D341Med (cell line): ENCODE measurements at places on chromosomes 1 and 21.

DNA sequence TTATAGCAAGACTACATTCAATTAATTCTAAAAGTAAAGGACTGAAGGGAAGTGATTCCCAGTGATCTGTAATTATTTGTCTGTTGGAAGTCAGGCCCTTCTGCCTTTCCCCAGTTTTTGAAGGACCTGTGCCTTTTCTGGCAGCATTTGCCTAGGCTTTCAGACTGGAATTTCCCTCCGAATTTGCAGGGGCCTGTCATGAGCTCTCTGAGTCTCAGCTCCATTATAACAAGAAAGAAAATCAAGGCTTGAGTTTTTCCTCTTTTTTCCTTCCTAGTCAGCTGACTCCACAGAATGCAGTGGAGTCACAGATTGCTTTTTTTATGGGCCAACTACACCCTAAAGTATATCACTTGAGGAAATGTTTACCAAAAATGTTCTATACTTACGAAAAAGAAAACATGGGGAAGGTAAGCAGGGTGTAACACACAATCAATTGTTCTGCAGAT lies 1.1 kb downstream of the NR5A2 start:
- DNase-seq: no peak

DNA sequence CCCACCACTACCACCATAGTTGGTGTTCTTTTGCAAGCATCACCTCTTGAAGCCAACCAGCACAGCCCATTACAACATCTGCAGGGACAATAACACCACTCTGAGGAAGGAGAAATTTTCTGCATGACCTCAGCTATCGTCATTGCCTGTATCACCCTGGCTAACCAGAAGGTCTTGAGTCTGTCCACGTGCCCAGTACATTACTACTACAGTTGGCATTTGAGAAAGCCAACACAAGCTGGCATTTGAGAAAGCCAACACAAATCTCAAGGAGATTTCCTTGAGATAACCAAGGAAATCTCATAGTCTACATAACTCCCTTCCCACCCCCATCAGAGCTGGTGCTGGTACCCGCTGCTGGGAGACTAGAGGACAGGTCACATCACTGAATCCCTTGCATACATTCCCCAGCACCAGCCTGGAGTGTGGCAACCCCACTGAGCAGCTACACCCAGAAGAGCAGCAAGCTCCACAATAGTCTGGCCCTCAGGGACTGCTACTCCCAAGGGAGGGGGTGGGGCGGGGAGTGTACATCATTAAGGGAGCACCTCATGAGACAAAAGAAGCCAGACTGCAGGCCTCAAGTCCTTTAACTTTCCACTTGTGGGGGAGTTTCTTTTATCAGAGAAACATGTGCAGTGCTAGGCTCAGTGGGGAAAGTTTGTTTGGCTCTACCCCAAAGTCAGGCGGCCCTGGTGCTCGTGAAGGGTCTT lies 46.0 kb upstream of the GUCA2A start:
- DNase-seq: no peak

- DNase-seq: no peak
These were observed 4.6 kb upstream of the CDCP2 start for GRCh38 chr1:54157401-54157800.

DNA sequence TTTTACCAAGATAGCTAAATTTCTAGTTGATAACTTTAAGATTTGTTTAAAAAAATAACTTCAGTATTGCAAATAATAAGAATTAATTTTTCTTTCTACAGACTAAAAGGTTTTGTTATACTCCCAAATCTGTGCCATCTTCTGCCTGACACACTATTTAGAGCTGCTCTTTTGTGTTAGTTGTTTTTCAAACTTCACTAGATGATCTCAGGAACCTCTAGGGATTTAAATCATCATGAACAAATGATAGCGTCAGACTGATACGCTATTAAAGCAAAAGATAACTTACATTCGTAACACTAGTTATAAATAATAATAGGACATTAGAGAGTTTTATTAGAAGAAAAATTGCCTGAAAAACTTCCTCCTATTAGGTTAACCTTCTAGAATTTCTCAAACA lies 243.1 kb upstream of the CXADR start:
- no peak for DNase-seq

GRCh38 chr21:45992301-45993209 lies 11.0 kb downstream of the COL6A1 start:
- peak; percentile 25 for DNase-seq

DNA sequence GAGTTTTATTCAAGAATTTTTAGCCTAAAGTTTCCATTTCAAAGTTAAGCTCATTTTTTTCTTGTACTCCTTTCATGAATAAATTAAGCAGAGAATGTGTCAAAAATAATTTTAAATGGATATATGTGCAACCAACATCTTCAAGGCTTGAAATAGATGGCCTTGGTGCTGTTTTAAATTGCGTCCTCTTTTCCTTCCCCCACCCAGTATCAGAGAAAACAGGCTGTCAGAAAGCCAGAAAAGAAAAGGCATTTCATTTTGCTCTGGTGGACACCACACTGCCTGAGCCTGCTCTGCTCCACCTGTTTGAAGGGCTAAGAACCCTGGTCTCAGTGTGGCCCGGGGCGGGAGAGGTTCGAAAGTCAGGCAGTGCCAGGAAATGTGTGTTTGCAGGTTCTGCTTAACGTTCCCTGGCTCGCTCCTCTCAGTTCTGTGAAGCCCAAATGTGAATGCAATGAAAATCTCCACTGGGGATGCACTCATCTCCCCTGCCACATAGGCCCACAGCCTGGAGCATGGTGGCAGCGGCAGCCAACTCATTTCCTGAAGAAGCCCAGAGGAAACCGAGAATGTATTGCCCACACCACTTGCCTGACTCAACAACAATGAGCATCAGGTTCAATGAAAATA lies 134.4 kb downstream of the SDCCAG8 start:
- DNase-seq: peak; percentile 29

GRCh38 chr21:21332492-21332891 lies 334.3 kb downstream of the NCAM2 start:
- DNase-seq: no peak

GRCh38 chr1:198030682-198031081 lies 113.5 kb downstream of the LHX9 start:
- DNase-seq: no peak

GRCh38 chr21:36788120-36788638 lies 89.3 kb downstream of the SIM2 start:
- no peak for DNase-seq

DNA sequence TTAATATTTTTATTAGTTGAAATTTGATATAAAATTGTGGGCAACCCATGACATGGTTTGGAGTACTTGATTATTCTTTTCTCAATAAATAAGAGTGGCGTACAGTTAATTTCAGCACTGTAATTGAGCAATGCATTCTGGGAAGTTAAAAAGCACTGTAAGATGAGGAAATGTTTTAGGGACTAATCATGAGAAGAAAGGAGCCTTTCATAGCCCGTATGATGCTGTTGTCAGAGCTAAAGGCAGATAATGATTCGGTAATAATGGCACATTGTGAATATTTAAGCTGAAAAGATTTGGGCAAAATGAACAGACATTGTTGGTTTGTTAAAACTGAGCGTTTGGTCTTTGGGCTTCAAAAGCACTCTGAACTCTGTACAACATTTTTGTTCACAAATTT lies 139.3 kb downstream of the NFIA start:
- DNase-seq: no peak

- DNase-seq: no peak
These were observed 347.6 kb downstream of the PTPRC start for GRCh38 chr1:198986442-198986841.

DNA sequence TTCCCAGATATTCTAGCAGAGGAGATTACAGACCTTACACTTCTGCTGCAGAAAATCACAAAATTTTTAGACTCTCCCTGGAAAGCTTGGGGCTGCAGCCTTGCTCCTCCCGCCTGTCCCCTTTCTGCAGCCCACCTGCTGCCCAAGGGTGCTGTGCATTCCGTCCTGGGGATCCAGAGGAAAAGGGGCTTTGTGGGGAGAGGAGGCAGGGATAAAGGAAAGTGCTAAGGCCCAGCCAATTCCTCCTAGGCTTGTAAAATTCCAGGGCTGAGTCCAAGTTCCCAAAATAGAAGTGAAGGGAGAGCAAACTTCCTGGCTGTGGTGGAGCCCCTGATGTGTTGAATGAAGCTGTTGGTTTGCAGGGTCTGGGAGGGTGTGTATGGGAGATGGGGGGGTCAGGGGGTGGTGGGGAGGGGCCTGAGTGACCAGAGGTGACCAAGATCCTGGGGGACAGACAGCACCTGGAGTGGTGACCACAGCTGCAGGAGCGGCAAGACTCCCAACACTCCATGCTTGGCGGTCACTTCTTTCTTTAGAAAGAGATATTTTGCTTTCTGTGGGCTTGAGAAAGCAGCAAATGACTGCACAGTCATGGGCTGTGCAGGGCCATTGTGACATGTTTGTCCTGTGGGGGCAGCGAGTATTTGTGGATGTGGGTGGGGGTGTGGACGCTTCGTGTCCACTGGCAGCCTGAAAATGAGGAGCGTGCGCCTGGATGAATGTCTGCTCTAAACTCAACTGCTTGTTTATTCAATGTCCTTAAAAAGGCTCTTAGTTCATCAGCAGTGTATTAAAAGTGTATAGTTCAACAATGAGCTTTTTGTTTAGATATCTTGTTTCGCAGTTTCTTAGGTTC lies 68.4 kb downstream of the TLR5 start:
- no peak for DNase-seq

DNA sequence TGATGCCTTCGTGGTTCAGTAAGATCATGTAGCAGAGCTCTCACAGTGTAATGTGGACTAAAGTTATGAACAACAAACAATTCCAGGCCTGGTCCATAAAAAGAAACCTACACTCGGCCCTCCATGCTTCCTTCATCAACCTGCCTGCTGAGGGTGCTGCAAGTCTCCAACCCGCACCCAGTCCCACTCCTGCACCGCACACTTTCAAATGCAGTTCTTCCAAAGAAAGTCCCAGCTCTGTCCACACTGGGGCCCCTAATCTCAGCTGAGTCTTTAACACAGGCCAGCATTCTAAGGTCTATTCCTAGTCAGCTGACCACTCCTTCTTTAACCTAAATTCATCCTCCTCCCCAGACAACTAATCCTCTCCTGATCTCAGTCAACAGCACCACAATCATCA lies 71.5 kb upstream of the NR5A2 start:
- DNase-seq: no peak

GRCh38 chr21:43932005-43932404 lies 67.0 kb downstream of the AGPAT3 start:
- DNase-seq: no peak

DNA sequence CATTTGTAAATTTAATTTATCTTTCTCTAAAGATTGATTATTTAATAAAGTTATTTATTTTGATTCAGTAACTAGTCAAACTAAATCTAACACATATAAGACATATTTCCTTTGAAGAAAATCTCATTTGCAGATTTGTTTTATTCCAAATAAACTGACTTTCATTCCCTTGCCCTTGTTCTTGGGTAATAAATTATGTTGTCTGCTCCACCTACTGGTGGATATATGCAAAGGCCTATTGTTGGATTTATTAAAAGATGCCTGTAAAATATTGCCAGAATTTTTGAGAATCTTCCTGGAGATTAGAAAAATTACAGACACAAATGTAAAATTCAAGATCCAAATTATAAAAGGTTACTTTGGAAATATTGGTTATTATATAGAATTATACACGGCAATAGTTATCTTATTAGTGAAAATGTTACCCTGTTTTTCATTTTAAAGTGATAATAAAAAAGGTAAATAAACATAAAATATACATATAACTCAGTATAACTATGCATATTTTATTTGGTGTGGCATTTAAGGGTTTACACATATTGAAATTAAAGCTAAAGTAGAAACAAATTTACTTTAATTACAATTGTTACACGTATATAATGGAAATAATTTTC lies 116.1 kb downstream of the SPATA17 start:
- DNase-seq: peak; percentile 36

DNA sequence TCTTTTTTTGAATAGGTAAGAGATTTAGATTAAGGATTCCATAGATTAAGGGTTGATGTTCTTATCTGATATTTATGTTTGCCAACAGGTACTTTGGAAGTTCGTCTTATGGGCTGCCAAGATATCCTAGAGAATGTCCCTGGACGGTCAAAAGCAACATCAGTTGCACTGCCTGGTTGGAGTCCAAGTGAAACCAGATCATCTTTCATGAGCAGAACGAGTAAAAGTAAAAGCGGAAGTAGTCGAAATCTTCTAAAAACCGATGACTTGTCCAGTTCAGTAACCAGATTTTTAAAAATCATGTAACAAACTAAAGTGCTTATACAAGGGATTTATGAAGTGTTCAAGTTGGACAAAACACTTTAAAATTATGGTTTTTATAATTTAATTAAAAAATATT lies 100.5 kb downstream of the PKN2 start:
- no peak for DNase-seq

- no peak for DNase-seq
These were observed 25.1 kb downstream of the KRTAP10-1 start for GRCh38 chr21:44514746-44515358.

DNA sequence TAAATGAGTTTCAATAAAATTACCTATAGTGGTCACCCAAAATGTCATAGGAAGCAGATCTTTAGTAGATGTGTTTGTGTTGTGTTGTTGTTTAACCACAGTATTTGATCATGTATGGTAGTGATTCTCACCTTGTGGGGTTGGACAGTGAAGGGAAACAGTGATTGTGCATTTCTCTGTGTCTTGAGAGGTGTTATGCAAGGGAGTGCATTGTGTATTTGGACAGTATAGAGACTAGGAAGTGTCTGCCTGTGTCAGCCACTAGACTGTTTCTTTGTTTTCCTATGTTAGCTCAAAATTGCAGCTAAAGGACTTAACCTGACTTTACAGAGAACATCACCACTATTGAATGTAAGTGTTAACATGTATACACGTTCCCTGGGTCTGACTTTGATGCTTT lies 6.0 kb downstream of the RGS2 start:
- DNase-seq: no peak

DNA sequence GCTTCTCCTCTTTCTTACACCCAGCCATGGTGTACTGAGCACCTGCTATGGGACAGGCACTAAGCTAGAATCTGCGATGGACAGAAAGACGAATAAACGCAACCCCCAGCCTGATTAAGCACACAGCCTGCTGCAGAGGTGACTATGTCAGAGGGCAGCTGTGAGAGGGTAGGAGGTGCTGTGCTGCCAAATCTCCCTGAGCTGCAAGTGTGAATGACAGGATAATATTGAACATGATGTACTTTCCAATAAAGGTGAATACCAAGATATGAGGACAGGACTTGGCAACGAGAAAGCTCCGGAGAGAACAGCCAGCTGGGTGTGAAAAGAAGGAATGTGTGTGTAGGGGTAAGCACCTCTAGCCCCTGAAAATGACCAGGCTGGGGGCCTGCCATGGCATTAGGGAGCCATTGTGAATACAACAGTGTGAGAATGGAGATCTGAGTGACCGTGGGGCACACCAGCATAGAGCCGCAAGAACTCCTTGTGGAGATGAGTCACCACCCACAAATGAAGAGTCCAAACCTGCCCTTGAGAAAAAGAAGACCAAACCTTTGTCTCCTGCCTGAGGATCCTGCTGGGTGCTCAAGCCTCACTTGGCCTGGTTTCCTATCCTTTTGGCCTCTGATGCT lies 83.0 kb upstream of the ATF3 start:
- DNase-seq: no peak

DNA sequence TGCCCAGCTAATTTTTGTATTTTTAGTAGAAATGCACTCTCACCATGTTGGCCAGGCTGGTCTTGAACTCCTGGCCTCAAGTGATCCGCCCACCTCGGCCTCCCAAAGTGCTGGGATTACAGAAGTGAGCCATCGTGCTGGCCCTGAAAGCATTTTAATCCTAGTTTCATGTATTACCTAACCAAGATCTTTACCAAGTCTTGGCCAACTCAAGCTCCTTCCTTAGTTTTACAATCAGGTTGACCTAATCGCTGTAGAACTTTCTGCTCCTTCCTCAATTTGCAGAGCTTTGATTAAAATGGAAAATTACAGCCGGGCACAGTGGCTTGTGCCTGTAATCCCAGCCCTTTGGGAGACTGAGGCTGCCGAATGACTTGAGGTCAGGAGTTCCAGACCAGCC lies 3.2 kb upstream of the TMEM63A start:
- no peak for DNase-seq

GRCh38 chr1:227401562-227402342 lies 83.5 kb upstream of the CDC42BPA start:
- no peak for DNase-seq
